ENCODE measurements at places on chromosomes 2 and 18.
A peak's percentile ranks its signal among the peaks of the same experiment; 100 is the strongest.

DNA sequence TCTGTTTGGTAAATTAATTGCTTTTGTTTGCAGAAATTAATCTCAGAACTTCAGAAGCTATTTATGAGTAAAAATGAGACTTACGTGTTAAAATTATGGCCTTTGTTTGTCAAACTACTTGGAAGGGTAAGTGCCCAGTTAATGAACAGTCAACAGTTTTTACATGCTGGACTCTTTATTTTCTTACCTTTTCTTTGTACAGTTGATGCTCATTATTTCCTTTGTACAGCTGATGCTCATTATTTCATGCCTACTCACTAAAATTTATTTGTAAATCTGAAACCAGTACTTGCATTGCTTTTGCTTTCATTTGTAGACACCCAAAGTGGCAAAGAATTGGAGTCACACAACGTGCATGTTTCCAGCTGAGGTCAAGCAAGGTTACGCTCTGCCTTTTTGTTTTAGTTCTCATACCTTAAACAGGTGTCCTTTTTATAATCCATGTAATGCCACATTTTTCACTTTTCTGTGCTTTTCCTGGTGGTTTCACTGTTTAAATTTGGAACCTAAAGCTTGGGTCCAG lies 13.3 kb downstream of the RIF1 start:
- DNase-seq: no peak

GRCh38 chr18:34707670-34708069 lies 2.4 kb upstream of the DTNA start:
- no peak for DNase-seq

- DNase-seq: no peak
These were observed 125.6 kb downstream of the AFF3 start for GRCh38 chr2:100016756-100017155.

- DNase-seq: no peak
These were observed 5.2 kb upstream of the ARHGAP28 start for GRCh38 chr18:6724331-6724730.

- no peak for DNase-seq
These were observed 567.0 kb upstream of the SOX11 start for GRCh38 chr2:5125017-5125730.

- DNase-seq: no peak
These were observed 72.5 kb upstream of the RMDN2 start for GRCh38 chr2:37852585-37853014.

DNA sequence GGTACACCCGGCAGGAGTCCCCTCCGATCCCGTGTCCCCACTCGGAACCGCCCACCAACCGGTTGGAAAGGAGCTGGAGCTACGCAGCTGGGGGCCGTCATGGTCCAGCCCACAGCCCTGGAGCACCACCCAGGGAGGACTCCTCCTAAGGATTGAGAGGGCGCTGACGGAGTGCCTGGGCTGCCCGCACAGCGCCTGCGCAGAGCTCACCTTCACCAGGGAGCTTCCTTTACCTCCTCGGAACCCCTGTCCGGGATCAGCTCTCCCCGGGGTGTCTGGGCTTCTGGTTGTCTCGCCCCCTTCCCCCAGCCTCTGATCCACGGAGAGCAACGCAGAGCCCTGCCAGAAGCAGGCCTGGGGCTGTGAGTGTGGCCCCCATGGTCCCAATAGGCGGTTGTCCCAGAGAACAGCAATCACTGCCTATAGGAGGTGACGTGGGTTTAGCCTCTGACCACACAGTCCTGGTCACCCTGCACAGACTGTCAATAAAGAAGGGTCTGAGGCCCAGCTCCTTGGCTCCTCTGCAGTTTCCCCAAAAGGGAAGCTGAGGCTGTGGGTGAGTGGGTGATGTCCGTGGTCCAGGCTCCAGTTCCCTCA lies 14.6 kb downstream of the ALPG start:
- DNase-seq: no peak

- no peak for DNase-seq
These were observed 56.8 kb upstream of the TTN start for GRCh38 chr2:178863856-178864620.

- DNase-seq: no peak
These were observed 467.2 kb downstream of the SPAG16 start for GRCh38 chr2:213751446-213751845.

DNA sequence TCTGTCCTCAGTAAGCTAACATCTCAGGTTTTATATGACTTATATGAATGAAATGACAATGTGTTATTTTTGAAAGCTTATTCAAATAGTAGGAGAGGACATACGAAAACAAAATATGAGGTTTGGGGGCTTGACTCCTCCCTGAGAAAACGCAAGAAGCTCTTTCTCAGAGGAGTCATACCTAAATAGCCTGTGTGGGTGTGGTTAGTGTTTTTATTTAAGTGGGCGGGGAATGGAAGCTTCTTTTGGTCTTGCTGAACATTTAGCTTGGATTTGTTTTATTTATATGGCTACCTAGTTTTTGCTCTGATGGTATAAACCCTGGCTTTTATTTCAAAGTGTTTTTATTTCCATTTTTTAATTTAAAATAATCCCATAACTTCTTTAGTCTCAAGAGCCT lies 72.1 kb upstream of the DSG1 start:
- DNase-seq: no peak

DNA sequence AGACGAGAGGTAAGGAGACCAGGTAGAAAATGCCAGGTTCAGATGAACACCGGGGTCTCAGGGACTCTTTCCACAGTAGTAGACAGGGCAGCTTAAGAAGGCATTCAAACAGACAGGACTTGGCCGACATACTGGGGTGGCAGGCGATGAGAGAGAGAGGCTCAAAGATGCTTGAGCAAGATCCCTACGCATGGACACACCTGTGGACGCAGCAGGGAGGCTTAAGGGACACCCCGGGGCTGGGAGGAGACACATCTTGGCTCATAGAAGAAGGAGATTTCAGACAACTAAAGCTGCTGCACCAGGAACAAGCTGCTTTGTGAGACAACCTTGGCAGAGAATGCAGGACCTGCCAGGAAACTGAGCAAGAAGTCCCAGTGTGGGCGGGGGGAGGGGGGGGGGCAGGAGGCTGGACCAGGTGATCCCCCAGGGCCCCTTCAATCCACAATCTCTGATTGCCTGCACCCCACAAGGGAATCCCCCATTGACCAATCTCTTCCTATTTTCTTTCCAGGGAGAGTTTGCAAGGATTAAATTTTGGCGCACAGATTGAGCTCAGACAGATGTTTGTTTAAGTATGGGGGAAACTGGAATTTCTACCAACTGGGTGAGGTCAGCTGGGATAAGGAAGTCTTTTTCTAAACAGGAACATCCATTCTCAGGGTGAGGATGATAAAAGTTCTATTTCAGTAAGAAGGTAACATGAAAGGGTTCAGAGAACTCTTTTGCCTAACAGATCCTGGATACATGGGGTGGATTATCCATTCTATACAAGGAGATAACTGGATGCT lies 400.7 kb downstream of the NBAS start:
- DNase-seq: no peak

- DNase-seq: peak; percentile 38
These were observed 88.8 kb downstream of the VIT start for GRCh38 chr2:36785179-36785795.

DNA sequence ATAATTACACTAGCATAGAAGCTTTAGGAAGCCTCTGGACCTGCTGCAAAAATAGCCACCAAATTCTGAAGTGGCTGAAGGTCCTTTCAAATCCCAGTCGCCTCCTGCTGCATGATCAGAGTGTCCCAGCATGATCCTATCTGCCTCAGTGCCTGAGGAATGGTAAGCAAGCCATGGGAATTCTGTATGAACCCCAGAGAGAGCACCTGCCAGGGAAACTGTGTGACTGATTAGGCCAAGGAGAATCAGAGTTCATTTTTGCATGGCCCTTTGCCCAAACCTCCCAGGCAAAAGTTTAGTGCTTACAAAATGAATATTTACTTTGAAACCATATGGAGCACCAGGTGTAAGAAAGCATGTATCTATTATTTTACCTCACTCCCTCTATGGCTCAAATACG lies 221.4 kb downstream of the ARL4C start:
- DNase-seq: no peak

DNA sequence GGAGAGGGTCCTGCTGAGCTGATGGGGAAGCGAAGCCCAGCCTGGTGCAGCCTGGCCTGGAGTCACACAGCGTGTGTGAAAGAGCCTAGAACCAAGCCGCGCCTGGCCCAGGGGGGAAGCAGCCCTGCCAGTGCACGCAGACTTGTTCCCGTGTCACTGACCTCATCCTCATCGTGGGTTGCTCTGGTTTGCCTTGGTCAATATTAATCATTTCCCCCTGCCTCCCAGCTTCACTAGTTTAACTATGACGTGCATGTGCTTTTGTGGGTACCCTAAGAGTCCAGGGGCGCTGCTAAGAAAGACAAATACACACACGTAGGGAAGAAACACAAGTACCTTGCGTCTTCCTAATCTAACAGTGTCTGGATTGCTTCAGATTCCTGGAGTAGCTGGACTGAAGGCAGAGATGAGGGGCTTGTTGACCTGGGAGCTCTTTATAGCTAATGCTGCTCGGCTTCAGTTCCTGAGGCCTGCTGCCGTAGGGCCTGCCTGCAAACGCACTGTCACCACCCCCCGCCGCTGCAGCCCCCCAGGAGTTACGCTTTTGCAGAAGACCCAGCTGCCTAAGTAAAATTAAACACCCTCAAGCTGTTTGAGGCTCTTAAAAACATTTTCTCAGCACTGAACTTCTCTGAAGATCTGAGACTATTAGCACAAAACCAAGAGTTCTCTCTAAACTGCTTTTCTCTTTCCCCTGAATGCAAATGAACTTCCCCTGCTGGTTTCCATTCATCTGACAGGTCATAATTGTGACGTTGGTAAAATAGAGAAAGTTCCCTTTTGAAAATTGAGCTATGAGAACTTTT lies 159.2 kb downstream of the FAM210A start:
- no peak for DNase-seq

GRCh38 chr2:148430101-148430500 lies 214.4 kb upstream of the EPC2 start:
- no peak for DNase-seq

- no peak for DNase-seq
These were observed 2.6 kb downstream of the C2orf72 start for GRCh38 chr2:231039821-231040364.

DNA sequence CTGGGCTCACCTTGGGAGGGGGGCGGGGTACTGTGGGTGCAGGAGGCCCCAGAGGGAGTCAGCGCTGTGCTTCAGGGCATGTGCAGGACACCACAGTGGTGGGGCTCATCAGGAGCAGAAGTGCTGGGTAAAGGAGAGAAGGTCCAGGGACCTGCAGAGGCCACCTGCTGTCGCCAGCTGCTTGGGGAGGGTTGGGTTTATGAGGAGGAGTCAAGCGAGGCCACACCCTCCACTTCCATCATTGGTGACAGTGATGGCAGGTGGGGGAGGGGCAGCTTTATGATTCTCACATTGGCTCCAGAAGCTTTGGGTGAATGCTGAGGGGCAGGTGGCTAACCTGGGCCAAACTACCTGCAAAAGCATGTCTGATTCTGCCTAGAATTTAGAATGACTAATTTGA lies 392.6 kb downstream of the HRH4 start:
- no peak for DNase-seq

DNA sequence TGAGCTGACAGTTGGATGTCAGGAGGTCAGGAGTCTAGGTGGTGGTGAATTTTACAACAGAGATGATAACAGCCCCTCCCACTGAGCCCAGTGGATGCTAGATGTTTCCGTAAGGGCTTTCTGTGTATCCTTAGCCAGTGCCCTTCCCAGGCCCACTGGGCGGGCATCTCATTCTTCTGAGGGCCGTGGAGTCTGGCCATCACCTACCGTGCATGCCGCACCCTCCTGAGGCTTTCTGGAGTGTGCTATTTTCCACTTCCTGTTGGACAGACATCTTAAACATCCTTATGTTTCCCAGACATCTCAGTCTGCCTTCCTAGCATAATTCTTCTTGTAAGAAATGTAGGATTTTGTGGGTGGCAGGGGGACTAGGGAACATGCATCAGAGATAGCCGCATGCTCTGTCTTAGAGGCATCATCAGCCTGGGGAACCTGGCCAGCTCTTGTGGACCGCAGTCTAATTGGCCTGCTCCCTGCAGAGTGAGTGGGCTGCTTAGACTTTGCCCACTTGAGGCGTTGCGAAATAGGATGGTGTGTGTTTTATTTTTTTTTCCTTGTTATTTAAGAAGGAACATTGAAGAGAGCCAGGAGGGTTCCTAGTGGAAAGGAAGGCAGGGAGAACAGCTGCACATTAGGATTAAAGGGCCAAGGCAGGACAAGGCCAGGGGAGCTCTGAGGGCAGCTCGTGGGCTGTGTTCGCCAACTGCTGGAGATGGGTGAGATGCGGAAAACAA lies 135.8 kb downstream of the SH3RF3 start:
- no peak for DNase-seq

- no peak for DNase-seq
These were observed 15.6 kb upstream of the RMND5A start for GRCh38 chr2:86704459-86704971.

DNA sequence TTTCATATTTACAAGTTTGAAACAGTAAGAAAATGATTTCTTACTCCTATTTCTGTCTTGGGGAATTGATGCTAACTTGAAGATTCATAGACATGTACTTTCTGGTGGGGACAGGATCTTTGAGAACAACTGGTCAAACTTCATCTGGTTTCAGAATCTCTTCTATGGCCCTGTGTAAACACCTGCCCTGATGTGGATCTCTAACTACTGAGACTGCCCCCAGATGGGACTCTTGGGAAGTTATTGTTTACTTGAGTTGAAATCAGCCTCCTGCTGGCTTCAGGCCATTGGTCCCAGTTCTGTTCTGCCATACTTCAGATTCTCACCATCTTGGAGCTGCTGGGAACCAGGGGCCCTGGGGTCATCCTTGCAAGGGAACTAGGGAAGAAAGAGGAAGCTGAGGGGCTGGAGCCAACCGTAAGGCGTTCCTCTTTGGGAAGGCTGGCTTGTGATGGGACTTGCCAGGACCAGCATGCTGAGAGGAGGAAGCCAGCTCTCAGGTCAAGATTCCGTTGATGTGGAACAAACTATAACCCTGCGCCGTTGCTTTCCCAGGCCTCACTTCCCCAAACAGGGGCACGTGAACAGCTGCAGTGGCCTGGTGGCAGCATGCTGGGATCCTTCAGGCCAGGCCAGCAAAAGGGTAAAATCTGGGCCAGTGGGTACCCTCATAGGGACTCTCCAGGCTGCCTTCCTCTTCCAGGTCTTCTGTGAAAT lies 135.5 kb upstream of the CXCR4 start:
- DNase-seq: no peak

- no peak for DNase-seq
These were observed 7.3 kb upstream of the PRLH start for GRCh38 chr2:237558961-237559641.

DNA sequence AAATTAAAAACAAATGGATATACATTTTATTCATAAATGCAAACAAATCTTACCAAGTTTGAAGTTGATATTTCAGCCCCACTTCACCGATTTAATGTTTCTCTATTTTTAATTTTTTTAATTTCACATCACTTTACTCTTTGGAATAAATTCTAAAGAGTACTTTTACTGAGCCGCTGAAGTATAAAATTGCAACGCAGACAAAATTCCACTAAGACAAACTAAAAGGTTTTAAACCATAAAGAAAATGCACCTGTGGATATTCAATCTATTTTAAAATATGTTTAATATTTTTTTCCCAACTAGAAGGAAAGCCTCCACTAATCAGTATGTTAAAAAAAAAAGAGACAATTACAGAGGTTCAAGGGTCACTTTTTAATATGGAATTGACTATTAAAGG lies 1073.9 kb upstream of the CRIM1 start:
- no peak for DNase-seq
